ENCODE measurements at places on chromosomes 2 and 18.

DNA sequence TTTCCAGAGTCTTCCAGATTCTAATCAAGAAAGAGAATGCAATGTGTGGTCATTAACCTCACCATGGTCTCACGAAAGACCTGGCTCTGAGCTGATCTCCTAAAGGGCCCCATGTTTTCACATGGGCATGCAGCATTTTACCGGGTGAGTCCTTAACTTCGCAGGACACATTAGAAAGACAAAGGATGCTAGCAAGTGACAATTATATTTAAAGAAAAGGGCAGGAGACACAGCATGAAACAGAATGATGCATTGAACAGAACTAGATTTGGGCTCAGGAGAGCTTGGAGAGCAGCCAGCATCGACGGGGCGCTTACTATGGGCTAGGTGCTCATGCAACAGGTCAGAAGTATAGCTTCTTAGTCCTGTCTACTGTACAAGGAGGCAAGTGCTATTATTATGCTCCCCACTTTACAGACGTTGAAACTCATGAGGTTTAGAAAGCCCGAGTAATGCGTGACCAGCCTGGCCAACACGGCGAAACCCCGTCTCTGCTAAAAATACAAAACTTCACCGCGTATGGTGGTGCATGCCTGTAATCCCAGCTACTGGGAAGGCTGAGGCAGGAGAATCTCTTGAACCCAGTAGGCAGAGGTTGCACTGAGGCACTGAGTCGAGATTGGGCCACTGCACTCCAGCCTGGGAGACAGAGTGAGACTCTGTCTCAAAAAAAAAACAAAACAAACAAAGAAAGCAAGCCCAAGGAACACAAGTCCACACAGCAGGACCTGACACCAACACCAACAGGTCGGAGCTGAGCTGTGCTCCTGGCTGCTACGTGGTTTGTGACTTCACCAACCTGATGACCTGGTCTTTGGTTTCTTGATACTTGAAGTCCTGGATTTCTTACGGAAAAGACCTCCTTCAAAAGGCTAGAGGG, 16.1 kb downstream of the MBP start:
- DNase-seq, result no peak

DNA sequence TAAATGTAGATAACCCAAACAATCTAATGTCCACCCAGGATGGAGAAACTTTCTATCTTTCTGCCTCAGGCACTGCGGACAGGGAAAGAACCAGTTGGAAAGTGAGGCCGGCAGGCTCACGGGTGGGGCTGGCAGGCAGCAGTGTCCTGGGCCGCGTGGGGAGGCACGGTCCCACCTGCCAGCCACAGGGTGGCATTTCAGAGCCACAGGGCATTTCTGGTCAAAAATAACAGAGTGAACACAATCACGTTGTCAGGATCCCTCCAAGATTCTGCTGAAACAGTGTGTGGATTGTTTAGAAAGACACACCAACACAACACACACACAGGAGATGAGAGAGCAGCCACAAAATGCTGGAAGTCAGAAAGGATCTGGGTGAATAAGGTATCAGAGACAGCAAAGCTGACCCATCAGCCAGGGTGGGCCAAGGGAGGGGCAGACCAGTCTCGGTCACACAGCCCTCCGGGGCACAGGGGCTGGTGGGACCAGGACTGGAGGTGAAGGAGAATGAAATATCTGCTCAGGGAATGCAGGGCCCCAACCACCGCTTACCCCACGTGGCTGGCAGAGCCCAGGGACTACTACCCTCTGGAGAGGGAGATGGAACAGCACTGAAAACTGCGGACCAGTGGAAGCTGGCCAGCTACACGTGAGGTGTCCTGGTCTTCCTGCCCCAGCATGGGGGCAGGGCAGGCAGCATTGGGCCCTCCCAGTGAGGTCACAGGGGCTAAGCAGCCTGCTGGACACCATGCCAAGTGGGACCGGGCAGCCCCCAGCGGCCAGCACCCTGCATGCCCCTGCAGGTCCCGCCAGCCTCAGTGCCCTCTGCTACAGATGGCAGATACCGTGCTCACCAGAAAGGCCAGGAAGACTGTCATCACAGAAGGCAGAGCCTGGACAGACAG, 173.9 kb downstream of the HDAC4 start:
- DNase-seq, result no peak

- no peak for DNase-seq
Measured at GRCh38 chr2:238724728-238725127, 123.2 kb upstream of the TWIST2 start.

- DNase-seq, result no peak
Measured at GRCh38 chr2:207698301-207698700, 13.1 kb upstream of the CCNYL1 start.

DNA sequence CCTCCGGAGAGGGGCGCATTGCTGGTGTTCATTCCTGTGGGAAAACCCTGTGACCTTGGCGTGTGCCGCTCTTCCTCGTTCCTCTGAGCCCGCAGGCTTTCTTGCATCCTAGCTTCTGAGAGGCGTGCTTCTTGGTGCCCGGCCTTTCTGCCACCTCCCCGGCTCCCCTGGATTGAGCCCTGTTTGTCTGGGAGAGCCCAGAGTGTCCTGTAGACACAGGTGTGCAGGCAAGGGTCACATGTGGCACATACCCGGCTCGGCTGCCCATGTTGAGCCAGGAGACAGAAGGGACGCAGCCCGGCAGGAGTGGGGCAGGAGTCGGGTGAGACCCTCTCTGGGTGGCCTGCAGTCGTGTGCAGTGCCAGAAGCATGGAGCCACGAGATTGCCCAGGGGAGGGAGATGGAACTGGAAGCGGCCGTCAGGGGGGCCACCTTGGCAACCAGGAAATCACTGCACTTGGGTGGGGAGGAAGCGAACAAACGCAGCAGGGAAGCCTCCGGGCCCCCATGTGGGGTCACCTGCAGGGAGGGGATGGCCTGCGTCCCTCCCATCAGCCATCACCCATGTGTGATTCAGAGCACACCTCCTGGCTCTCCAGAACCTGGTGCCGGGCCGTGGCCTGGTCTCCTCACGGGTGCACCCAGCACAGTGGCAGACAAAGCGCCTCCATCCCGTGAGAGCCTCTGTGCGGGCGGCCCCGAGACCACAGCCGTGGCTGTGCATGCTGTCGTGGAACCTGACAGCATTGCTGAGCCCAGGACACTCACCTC, 92.9 kb downstream of the SH3BP4 start:
- DNase-seq, result no peak

GRCh38 chr2:202716953-202717597, 82.3 kb downstream of the FAM117B start:
- no peak for DNase-seq

DNA sequence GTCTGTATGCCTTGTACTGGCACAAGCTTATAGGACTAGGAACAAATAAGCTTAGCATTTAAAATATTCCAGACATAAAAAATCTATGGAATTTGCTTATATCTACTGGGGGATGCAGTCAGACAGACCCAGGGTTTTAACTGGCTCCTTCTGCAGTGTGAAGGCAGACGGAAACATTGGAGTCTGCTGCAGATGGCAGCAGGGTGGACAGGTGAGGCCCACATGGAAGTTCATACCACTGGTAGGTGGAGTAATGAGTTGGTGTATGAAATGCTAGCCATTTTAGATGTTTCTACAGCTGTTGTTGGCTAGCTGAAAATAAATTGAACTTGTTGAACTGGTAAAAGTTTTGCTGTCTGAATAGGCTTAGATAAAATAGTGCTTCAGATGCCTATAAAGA, 17.7 kb downstream of the SPTBN1 start:
- DNase-seq, result no peak

- no peak for DNase-seq
Measured at GRCh38 chr18:24019641-24020331, 5.2 kb downstream of the TTC39C start.

- no peak for DNase-seq
Measured at GRCh38 chr2:228653884-228654283, 472.4 kb upstream of the SPHKAP start.

- DNase-seq, result no peak
Measured at GRCh38 chr2:241864168-241864849, 5.2 kb upstream of the RTP5 start.

- no peak for DNase-seq
Measured at GRCh38 chr2:12402440-12403139, 314.1 kb upstream of the TRIB2 start.

DNA sequence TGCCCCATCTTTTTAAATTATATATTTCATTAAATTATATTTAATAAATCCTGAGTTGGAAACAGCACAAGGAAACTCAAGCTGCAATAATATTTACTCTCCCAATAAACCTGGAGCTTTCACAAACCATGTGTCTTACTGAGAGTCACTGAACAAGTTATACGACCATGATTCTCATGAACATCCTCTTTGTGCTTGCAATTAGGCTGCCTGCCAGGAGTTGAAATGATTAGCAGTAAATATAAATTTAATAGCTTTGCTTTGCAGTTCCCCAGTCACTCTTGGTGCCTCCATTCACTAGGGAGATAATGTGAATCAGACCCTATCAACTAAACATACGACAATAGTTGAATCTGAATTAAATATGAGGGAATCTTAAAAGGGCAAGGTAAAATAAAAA, 905.1 kb downstream of the NRXN1 start:
- no peak for DNase-seq

GRCh38 chr2:147223553-147224060, 621.2 kb upstream of the ACVR2A start:
- no peak for DNase-seq

- DNase-seq, result no peak
Measured at GRCh38 chr2:108324531-108325255, 36.0 kb downstream of the SULT1C2 start.

DNA sequence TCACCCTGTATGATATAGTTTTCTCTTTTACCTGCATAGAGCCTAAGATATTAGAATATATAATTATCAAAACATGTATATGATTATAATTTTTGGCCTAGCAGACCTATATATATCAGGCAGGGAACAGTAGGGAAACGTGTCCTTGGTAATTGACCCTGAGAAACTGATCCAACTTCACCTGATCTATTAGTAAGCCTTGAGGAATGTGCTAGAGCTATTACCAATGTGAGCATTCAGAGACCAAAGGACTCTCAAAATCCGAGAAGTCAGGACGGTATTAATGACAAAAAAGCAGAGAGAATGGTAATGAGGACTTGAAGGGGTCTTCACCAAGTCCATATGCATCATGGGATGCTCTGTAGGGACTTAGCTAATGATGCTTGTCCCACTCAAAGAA, 571.9 kb downstream of the CPS1 start:
- DNase-seq, result no peak

GRCh38 chr2:25078170-25079049, 36.5 kb downstream of the EFR3B start:
- DNase-seq, result peak; percentile 29

GRCh38 chr2:70889716-70890037, 46.0 kb upstream of the ATP6V1B1 start:
- DNase-seq, result no peak

- DNase-seq, result no peak
Measured at GRCh38 chr2:199460101-199460671, 2.4 kb upstream of the SATB2 start.

DNA sequence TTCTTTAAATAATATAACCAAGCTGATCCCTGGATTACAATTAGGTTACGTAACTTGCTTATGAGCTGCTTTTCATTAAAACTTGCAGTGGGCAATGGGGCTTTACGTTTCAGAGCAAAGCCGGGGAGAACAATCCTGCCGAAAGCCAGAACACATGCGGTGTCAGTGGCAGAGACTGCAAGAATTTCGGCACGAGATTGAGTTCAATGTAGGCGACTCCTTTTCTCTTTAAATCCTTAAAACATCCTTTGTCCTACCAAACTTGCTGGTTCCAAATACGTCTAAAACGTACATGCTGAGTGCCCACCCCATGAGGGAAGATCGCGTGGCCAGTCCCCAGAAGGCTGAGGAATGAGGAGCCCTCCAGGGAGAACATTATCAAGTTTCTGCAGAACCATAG, 36.8 kb upstream of the NCOA1 start:
- peak; percentile 60 for DNase-seq

DNA sequence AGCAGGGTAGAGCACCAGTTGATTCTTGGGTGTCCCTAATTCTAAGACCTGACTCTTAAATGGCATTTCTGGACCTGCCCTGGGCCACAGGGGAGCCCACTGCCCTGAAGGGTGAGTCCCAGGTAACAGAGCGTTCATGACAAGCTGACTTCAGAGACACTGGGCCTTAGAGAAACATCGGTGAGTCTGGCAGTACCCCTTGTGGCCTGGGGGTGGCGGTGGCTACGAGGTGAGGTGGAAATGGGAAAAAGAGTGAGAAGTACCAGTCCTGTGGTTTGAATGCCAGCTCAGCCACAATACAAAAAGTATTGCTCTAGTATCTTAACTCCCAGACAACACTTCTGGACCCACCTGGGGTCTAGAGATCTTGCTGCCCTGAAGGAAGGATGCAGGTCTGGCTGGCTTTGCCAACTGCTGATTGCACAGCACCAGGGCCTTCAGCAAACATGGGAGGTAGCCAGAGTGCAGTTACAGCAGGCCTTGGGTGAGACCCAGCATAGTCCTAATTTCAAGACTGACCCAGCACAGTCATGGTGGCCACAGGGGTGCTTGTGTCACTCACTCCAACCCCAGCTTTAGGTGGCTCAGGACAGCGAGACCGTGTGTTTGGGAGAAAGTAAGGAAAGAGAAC, 44.5 kb downstream of the USP34 start:
- DNase-seq, result no peak

DNA sequence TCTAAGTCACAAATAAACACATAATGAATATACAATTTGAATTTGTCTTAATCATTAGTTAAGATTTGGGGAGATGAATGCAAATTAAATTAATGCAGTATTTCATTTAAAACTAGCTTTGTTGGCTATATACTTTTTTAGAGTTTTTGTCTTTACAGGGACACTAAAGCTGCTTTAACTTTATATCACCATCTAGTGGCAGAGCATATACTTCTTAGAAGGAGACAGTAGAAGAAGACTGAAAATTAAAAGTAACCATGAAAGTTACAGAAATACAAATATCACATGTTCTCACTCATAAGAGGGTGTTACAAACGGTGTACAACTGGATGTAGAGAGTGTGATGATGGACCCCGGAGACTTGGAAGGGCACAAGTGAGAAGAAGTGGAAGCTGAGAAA, 268.3 kb upstream of the NETO1 start:
- no peak for DNase-seq

DNA sequence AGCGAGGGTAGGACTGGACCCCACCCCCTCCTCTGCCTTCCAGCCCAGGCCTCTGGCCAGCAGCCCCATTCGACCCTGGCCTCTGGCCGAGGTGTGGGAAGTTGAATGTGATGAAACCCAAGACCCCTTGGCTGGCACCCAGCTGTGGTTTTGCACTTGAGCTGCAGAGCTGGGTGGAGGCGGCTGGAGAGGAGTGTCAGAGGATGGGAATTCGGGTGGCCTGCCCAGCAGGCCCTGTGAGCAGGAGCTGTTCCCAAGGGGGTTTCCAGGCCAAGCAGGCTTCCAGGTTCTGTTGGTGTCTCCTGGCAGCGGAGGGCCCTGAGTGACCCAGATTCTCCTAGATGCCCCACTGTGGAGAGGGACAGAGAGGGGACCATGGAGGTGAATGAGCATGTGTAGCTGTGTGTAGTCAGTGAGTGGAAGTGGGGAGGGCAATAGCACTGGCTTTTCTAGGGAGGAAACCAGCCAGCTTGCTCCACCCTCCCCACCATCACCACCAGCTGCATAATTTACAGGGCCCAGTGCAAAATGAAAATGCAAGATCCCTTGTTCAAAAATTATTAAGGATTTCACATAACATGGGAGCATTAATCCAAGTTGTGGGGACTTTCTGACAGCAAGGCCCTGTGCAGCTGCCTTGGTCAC, 172.2 kb upstream of the HAAO start:
- peak; percentile 75 for DNase-seq

GRCh38 chr18:21912339-21913239, 172.0 kb downstream of the MIB1 start:
- DNase-seq, result no peak

- no peak for DNase-seq
Measured at GRCh38 chr2:76296438-76296837, 585.7 kb upstream of the GCFC2 start.

All from fibroblast of skin of left quadriceps (primary cell).